ENCODE measurements at places on chromosomes 7 and 10.

GRCh38 chr10:97140902-97141745 lies 44.6 kb downstream of the SLIT1 start:
- DNase-seq = no peak

DNA sequence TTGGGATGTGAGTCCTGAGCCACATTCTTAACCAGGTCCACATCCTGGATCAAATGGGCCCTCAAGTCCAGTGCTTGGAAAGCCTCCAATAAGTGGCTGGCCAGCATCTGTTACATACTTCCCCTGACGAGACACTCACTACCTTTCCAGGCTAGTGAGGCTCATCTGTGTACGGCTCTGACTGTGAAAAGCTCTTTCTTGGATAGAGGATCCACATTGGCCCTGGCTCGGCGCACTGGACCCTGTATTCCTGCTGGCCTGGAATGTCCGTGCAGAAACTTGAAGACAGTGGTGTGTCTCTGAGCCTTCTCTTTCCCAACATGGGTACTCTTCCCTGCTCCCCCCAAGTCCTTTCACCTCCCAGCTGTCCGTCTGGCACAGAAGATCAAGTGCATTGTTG lies 35.5 kb downstream of the MYL10 start:
- no peak for DNase-seq

DNA sequence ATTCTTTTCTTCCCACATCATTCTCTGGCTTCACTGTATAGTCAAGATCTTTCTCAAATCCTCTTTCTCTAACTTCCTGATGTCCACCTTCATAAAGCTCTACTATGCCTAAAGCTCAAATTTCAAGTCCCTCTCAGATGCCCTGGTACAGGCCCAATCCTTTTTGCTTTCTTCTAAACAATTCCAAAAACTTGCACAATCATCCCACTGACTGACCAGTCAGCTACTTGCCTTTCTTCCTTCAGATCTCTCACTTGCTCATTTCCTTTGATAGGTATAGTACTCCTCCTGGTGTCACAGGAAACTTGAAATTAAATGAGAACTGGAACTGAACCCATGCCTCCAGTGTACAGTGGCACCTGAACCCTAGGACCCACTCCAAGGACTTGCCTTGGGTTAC lies 18.2 kb downstream of the SEC31B start:
- DNase-seq = no peak

DNA sequence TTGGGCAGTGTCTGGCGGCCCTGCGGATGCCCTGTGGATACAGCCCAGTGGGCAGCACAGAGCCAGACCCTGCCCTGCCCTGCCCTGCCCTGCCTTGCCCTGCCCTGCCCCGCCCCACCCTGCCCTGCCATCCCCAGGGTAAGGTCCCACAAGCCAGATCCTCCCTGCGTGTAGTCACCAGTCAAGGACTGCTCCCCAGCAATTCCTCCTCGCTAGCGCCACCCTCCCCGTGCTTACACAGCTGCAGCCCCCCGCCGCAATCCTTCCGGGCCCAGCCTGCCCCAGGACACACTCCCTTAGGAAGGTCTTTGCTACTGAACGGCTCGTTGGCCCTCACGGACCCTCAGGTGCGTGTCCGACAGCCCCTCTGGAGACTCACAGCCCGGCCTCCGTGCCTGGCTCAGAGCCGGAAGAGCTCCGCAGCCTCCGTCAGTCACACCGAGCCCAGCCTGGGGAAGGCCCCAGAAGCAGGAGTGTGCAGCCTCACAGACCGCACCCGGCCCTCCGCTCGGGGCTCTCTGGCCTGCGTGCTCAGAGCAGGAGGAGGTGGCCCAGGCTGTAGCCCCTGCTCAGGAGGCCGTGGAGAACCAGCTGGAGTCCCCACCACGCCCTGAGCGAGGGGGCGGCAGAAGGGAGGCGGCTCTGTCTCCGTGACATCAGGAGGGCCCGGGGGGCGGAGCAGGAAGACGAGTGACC lies 68.3 kb downstream of the PWWP2B start:
- DNase-seq = no peak

GRCh38 chr7:131493581-131493980 lies 62.8 kb downstream of the PODXL start:
- no peak for DNase-seq

DNA sequence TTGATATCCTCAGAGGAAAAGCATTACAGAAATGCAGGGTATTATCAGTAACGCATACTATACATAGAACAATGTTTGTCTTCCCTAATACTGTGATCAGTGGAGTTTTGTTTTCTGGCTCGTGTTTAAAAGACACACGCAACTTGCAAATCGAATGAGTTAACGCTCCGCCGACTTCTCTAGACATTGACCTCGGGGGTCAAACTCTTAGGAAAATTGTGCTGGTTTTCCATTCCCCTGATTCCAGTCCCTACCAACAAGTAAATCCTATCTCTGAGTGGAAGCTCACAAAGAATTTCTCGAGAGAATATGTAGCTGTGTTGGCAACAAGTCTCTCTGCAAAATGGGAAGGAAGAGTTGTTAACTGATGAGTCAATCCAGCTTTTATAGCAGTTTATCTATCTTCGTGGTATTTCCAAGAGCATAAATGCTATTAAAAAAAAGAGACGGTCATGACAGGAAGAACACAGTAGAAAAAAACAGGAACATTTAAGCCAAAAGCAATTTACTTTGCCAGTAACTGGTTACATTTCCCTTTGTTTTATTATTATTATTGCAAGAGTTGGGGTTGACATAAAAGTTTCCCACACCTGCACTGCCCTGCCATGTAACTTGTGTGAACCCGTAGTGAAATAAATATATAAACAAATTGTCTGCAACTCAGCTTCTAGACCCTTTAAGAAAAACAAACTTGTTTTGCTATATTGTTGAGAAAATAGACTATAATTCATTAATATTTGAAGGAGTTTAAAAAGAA lies 144.4 kb downstream of the ARID5B start:
- peak; percentile 72 for DNase-seq

DNA sequence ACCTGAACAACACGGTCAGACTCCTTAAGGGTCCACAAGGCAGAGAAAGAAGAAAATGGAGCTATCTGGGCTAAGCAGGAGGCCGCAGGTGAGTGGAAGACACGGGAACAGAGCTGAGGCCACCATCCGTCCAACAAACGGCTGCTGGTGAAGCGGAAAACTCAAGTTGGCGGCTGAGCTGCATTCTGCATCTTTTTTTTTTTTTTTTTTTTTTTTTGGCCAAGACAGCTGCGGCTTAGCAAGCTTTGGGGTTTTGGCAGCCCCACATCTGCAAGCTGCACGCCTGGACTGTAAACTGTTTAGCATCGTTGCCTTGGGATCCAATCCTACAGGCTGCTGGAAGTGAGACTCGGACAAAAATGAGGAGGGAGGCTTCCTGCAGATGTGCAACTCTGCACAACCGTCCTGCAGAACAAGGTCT lies 37.4 kb downstream of the RGS10 start:
- DNase-seq = no peak

DNA sequence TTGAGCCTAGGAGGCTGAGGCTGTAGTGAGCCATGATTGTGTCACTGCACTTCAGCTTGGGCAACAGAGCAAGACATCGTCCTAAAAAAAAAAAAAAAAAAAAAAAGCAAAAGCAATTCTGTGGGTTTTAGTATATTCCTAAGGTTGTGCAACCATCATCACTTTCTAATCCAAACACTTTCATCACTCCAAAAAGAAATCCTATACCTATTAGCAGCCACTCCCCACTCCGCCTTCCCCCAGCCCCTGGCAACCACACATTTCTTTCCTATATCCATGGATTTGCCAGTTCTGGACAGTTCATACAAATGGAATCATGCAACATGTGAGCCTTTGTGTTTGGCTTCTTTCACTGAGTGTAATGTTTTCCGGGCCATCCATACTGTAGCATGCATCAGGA lies 20.4 kb downstream of the ZAN start:
- DNase-seq = no peak

DNA sequence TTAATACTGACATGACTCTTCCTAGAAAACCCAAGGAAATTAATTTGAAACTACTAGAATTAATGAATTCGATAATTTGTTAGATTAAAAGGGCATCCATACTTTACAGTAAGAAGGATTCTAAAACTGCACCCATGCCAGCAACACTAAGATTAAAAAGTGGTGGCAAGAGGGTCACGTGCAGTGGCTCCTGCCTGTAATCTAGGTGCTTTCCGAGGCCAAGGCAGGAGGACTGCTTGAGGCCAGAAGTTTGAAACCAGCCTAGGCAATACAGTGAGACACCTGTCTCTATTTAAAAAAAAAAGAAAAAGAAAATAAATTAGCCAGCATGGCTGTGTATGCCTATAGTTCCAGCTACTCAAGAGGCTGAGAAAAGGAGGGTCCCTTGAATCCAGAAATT lies 58.2 kb downstream of the SRPK2 start:
- no peak for DNase-seq

DNA sequence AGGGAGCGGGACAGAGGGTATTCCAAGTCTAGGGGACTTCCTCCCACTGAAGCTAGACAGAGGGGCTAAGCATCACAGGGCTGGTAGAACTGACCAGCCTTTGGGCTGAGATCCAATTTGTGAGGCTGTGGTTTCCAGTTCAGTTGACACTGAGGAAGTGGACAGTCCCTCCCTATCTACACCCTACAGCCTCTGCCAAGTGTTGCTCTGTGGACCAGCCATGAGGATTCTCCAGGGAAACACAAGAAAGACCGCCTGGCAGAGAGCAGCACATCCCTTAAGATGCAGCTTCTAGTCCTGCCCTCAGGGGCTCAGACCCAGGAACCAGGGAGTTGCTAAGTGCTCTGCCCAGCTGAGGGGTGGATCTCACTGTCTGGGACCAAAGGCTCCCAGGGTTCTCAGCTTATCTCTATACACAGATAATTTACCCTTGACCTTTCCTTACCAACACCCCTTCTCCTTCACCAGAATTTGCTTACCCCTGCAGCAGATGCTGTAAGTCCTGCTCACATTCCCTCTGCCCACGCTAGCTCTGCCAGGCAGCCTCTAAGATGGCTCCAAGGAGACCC lies 252.0 kb downstream of the SKIDA1 start:
- no peak for DNase-seq

- no peak for DNase-seq
Observed at GRCh38 chr7:88357294-88357693, 50.6 kb upstream of the STEAP4 start.
